Stimulated activated CD4-positive, alpha-beta T cell treated with anti-CD3 and anti-CD28 coated beads, Interleukin-15, amount 100 ng/mL, for 1 hour (primary cell): ENCODE measurements at places on chromosomes 11 and 22.

- no peak for DNase-seq
These were observed 158.7 kb upstream of the ARHGAP20 start for GRCh38 chr11:110870816-110871522.

DNA sequence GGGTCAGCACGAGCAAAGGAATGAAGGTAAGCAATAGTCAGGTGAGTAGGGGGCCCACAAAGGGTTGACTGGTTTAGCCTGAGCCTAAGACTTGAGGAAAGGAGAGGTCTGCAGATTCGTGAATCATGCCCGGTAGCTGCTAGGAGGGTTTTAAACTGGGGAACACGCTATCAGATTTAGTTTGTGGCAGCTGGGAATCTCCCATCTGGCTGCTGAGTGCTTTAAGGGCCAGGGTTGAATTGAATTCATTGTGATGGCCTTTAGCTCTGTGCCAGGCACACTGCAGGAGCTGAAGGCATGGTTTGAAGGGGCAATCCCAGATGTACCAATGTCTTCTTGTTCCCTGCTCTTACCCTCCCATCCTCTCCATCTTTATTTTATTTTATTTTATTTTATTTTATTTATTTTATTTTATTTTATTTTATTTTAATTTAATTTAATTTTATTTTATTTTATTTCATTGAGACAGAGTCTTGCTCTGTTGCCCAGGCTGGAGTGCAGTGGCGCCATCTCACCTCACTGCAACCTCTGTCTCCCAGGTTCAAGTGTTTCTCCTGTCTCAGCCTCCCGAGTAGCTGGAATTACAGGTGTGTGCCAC, 1.9 kb upstream of the NECTIN1 start:
- no peak for DNase-seq

- DNase-seq, result no peak
These were observed 8.6 kb downstream of the IGLL1 start for GRCh38 chr22:23571486-23571885.

DNA sequence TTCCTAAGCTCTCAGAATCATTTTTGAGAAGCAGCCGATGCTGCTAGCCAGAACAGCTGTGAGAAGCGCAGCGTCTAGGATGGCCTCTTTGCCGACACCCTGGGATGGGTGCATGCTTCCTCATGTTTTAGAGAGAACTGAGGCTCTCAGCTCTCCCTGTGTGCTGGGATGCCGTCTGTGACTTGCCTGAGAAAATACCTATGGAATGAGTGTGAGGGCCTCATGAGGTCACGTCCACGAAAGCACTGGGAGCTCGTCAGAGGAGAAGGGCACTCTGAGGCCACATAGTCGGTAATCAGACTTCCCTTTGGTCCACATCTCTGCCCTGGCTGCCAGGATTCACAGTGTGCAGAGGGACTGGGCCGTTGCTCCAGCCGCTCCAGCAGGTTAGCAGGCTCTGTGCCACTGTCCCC, 54.7 kb downstream of the MICAL3 start:
- no peak for DNase-seq

GRCh38 chr11:69721106-69721505, 17.3 kb upstream of the FGF19 start:
- DNase-seq, result no peak

DNA sequence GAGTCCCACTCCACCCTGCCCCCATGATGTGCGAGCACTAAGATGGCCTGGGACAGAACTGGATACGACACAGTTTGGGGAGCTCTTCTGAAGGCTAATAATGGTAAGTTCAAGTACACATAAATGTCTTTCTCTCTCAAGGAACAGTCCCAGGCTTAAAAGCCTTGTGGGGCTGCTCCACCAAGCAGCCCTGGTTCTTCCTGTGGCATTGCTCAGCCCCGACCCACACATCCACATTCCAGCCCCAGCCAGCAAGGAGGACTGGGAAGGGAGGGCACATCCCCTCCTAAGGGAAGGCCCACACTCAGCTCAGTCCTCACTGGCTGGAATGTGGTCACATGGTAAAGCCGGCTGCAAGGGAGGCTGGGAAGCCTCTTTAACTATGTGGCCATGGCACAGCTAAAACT, 13.3 kb upstream of the MB start:
- DNase-seq, result no peak

DNA sequence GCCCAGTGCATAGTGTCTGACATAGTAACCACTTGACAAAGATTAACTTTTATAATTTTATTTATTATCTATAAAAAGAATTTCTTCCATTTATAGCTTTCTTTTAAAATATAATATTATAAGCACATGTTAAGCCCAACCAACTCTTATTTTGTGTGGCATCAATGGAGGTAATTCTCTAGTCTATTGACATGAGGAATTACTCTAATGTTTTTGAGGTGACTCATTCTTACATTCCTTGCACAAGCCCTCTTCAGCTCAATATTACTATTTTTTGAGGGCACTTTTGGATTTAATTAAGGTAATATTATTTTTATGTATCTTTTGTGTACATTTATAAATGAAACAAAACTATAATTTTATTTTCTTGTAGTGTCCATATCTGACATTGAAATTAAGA, 59.6 kb downstream of the AASDHPPT start:
- DNase-seq, result no peak

DNA sequence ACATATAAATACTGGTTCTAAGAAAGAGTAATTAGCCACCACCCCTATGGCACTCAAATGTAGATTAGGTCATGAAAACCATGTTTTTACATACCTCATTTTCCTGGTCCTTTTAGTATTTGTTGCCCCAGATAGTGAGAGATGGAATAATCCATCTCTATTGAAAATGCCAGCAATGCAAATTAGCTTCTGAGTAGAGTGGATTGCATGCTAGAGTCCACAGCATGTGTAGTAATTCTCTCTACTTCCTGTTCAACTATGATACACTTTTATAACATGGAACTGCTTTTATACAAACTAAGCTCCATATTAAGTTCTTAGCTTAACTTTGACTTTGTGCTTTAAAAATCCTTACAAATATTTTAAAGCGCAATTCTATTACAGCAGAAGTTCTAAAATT, 73.2 kb downstream of the TRPC6 start:
- DNase-seq, result no peak

GRCh38 chr11:110182886-110183285, 89.7 kb downstream of the ZC3H12C start:
- no peak for DNase-seq

- no peak for DNase-seq
These were observed 179.6 kb downstream of the BLID start for GRCh38 chr11:121936370-121936769.

- no peak for DNase-seq
These were observed 34.4 kb upstream of the FJX1 start for GRCh38 chr11:35583843-35584242.

GRCh38 chr11:99391245-99391644, 370.5 kb downstream of the CNTN5 start:
- DNase-seq, result no peak

- no peak for DNase-seq
These were observed 454.7 kb downstream of the INSC start for GRCh38 chr11:15569305-15570025.

DNA sequence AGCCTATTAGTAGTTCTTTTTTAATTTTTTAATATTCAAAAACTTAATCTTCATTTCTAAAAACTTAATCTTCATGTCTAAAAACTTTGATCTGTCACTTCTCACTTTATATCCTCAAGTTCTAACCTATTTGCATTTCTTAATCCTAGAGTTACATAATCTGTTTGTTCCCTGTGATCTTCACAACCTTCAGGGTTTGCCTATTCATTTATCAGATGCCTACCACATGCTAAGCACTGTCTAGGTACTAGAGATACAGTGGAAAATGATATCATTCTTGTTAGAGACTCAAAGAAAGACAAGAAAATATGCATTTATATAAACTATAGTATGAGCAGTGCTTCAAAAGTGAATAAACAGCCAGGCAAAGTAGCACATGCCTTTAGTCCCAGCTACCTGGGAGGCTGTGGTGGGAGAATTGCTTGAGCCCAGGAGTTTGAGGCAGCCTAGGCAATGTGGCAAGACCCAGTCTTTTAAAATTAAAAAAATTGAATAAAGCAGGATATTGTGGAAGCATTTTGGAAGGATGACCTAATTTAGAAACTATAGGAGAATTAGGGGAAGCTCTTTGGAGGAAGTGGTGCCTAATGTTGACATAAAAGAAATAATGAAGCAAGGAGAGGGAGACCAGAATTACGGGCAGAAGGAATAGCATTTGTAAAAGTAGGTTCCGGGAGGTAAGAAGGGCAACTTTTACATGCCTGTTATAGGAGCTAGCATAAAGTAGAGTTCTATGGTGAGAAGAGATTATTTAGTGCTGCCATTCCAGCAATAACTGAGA, 54.4 kb upstream of the GRK2 start:
- DNase-seq, result no peak

GRCh38 chr11:88345408-88345807, 7.9 kb upstream of the CTSC start:
- DNase-seq, result no peak

GRCh38 chr11:10285148-10285802, 8.7 kb downstream of the SBF2 start:
- no peak for DNase-seq

DNA sequence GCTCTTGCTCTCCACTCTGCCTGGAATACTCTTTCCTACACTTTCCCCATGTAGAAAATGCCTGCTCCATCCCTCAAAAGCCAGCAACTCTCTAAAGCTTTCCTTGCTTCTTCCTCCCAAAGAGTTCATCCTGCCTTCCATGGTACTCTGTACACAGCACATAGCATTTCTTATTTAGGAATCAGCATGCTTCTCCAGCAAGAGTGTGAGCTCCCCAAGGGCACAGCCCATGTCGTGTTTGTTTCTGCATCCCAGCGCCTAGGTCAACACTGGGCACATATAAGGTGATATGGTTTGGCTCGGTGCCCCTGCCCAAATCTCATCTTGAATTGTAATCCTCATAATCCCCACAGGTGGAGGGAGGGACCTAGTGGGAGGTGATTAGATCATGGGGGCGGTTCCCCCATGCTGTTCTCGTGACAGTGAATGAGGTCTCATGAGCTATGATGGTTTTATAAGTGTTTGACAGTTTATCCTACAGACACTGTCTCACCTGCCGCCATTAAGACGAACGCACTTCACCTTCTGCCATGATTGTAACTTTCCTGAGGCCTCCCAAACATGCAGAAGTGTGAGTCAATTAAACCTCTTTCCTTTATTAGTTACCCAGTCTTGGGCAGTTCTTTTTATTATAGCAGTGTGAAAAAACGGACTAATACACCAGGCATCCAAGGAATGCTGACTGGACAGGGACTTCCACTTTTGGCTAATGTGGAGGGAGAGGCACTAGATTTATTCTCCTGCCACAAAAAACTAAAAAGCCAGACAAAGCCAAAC, 8.2 kb downstream of the VPS37C start:
- DNase-seq, result no peak

- DNase-seq, result no peak
These were observed 148.4 kb downstream of the ME3 start for GRCh38 chr11:86523738-86524619.

DNA sequence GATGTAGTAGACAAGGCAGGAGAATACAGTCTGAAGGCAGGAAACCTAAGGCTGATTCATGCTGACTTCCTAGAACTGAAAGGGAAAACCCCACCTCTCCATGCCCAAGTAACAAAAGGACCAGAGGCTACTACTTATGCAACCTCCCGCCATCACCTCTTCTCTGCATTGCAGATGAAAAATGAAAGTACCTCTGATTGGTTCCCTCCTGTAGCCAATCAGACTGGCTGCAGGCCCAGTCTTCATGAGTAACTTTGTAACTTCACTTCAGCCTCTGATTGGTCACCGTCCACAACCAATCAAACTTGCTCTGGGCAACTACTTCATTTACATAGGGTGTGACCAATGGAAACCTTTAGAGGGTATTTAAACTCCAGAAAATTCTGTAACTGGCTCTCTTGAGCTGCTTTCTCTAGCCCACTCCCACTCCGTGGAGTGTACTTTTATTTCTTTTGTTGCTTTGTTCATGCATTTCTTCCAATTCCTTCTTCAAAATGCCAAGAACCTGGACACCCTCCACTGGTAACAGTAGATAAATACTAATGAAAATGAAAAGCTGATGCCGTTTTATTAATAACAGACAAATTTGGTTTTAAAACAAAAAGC, 5.2 kb upstream of the MAP6 start:
- DNase-seq, result no peak

DNA sequence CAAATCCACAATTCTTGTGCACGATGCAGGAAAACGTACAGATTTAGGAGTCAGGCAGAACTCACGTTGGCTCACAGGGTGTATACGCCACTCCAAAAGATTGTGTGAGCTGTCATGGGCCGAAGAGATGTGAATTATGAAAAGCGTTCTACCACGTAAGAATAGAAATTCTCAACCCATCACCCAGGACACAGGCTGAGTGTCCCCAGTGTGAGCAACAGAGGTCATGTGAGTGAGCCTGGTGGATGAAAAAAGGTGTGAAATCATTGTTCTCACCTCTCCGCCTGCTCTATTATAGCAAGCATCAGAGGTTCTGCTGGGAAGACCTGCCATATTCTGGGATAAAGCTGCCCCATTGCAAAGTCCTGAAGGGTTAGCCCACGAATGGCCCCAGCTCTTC, 235.0 kb downstream of the MN1 start:
- DNase-seq, result no peak

DNA sequence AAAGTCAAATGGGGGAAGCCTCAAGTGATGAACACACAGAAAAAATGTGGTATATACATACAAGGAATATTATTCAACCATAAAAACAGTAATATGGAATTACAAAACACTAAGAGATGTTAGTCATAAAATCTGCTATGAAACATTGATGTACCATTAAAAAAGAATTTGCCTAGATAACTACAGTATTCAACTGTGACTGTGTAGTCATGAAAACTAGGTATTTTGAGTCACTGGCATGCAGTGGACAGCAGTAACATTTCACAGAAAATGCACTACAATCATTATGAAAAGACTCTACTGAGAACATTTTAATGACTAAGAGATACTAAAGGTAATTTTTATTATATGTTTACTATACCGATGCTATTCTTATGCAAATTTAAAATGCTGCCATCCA, 11.7 kb downstream of the ZNF195 start:
- DNase-seq, result no peak

DNA sequence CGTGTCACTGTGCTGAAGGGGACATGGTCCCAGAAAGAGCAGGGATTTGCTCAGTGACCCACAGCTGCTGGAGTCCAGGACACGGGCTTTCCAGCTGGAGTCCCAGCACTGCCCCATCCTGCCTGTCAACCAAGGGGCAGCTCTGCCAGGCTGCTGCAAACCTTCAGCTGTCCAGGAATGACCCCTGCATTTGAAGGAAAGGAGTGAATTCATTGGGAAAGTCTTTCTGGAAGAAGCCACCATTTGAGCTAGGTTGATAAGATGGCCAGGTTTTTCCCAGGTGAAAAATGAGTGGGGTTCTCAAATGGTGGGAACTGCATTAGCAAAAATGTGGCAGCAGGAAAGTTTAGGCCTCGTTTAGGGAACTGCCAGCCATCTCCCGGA, 9.4 kb downstream of the KCNK7 start:
- no peak for DNase-seq

DNA sequence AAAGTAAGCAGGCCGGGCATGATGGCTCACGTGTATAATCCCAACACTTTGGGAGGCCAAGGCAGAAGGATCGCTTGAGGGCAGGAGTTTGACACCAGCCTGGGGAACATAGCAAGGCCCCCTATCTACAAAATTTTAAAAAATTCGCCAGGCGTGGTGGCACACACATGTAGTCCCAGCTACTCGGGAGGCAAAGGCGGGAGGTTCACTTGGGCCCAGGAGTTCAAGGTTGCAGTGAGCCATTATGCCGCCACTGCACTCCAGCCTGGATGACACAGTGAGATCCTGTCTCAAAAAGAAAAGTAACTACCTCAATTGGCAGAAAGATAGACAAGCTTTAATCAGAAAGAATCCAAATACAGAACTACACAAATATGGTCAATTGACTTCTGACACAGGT, 31.0 kb downstream of the CADM1 start:
- DNase-seq, result no peak

GRCh38 chr11:47192111-47192510, 5.9 kb upstream of the PACSIN3 start:
- no peak for DNase-seq
